ENCODE measurements at places on chromosomes 7 and 10. TPM values are rescaled to one million over a fixed set of nuclear protein-coding genes. Genes with fewer than 3 reads are reported as not detected.
A peak's percentile ranks its signal among the peaks of the same experiment; 100 is the strongest.

GRCh38 chr10:121715969-121716368 is 117.7 kb upstream of the FGFR2 start:
- DNase-seq, result no peak

GRCh38 chr10:49611166-49611815 is 1.2 kb downstream of the SLC18A3 start:
- DNase-seq, result no peak

DNA sequence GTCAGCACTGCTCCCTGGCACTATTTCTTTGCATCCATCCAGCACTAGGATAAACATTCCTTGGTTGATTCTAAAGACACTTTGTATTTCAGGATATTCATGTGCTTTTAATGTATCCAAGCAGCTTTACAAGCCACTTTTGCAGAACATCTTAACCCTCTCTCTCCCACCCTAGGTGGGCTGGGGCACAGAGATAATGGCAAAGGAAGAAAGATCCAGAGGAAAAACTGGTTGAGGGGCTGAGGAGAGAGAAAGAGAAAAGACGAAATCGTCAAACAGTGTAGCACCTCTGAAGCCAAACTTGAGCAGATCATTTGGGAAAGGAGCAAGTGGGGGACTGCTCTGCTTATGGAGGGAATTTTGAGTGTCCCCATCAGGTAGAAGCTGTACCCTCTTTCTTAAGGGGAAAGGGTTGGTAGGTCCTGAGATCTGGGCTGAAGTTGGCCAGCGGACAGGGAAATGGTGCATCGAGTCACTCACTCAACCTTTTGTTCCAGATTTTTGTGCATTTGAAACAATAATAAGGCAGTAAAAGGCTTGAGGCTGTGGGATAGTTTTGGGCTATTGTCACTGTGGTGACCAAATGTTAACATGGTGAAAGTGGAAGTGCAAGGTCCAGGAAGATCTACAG is 4.2 kb upstream of the HOXA13 start:
- DNase-seq, result no peak

DNA sequence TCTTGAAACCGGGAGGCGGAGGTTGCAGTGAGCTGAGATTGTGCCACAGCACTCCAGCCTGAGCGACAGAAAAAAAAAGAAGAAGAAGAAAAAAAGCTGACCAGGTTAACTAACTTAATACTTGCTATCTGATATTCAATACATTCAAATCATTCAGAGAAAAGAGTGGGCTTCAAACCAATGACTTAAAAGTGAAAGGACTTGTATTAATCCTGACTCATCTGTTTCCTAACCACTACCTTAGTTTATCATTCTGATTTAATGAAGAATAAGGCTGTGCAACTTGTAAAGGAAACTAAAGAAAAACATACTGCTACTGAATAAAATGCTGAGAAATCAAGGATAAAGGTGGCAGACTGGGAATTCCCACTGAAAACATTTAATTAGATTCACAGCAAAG is 128.4 kb downstream of the NRBF2 start:
- DNase-seq, result no peak

DNA sequence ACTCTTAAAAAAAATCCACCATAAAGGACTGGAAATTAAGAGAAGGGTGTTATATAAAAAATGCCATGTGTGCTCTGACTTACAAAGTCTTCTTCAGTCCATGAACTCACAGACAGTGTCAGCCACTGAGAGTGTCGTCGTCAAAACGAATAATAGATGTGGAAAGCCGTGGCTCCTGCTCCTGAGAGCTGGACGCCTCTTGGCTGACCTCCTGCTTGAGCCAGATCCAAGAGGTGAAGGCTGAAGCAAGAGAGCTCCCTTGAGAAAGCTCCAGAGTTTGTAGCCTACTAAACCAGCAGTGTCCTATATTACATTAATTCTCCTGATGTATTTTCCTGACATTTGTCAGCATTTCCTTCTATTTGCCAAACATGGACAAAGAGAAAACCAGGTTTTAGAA is 234.3 kb upstream of the C7orf33 start:
- DNase-seq, result peak; percentile 48

DNA sequence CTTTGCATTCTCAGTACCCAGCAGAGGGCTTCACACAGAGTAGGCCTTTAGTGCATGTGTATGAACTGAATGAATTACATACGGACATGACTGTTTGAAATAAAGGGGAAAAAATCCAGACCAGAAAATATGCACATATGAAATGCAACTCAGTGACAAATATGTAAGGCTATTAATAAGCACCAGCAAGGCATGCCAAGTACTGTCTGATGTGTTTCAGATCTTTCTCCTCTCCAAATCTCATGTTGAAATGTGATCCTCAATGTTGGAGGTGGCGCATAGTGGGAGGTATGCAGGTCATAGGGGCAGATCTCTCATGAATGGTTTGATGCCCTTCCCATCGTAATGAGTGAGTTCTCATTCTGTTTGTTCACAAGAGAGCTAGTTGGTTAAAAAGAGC is 87.3 kb upstream of the TOMM7 start:
- DNase-seq, result no peak

GRCh38 chr7:20783125-20783699 is 3.5 kb downstream of the SP8 start:
- DNase-seq, result no peak

DNA sequence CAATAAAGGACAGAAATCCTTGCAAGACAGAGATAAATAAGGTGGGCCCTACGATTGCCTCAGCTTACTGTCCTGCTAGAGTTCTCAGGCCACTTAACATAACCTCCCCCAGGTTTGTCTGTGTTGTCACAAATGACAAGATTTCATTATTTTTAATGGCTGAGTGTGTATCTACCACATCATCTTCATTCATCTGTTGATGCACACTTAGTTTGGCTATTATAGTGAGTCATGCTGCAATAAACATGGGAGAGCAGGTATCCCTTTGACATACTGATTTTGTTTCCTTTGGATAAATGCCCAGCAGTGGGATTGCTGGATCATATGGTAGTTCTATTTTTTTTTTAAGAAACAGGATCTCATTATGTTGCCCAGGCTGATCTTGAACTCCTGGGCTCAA is 60.6 kb downstream of the PRTFDC1 start:
- DNase-seq, result no peak

GRCh38 chr10:111158595-111158994 is 81.8 kb downstream of the ADRA2A start:
- no peak for DNase-seq

GRCh38 chr7:135386776-135387175 is 123.1 kb downstream of the CNOT4 start:
- DNase-seq, result no peak

- DNase-seq, result no peak
Observed at GRCh38 chr10:18279173-18279572, 138.9 kb downstream of the CACNB2 start.

- peak; percentile 45 for DNase-seq
Observed at GRCh38 chr10:23540401-23541030, 101.6 kb downstream of the OTUD1 start.

The FKBP6 gene
- polyA plus RNA-seq, result 0.46 TPM

The CALCR gene
- polyA plus RNA-seq, result not detected

The ACTL6B gene
- 0.28 TPM for polyA plus RNA-seq

The RAMP3 gene
- 18.4 TPM for polyA plus RNA-seq

The PDZD7 gene
- polyA plus RNA-seq, result 0.51 TPM

The CNPY1 gene
- polyA plus RNA-seq, result not detected

The VGF gene
- polyA plus RNA-seq, result 1.4 TPM

The BMPER gene
- polyA plus RNA-seq, result 41.7 TPM

The TASOR2 gene
- 34.0 TPM for polyA plus RNA-seq

The ASB4 gene
- 1.3 TPM for polyA plus RNA-seq

The OPTN gene
- polyA plus RNA-seq, result 40.3 TPM

The GNB2 gene
- 131 TPM for polyA plus RNA-seq

The PPP1R9A gene
- 21.9 TPM for polyA plus RNA-seq

The FAM3C gene
- 87.8 TPM for polyA plus RNA-seq

The OPALIN gene
- polyA plus RNA-seq, result not detected

The STEAP1B gene
- 2.3 TPM for polyA plus RNA-seq

The CCNJ gene
- polyA plus RNA-seq, result 13.3 TPM

The DPYSL4 gene
- polyA plus RNA-seq, result 12.8 TPM

The PSMA2 gene
- 126 TPM for polyA plus RNA-seq

The LRRC18 gene
- 1.7 TPM for polyA plus RNA-seq
